ENCODE measurements at places on chromosomes 1 and 21.

- DNase-seq, result no peak
These were observed 208 bp upstream of the BARHL2 start for GRCh38 chr1:90717356-90717664.

DNA sequence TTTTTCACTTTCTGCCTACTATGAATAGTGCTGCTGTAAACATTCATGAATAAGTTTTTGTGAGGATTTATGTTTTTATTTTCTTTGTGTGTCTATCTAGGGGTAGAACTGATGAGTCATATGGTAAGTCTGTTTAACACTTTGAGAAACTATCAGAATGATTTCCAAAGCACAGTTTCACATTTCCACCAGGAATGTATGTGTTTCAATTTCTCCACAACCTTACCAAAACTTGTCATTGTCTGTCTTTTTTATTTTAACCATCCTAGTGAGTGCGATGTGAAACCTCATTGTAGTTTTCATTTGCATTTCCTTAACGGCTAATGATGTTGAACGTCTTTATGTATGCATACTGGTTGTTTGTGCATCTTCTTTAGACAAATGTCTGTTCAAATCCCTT, 23.5 kb downstream of the RNASEL start:
- DNase-seq, result no peak

- DNase-seq, result no peak
These were observed 78.4 kb downstream of the KIF14 start for GRCh38 chr1:200542162-200542561.

DNA sequence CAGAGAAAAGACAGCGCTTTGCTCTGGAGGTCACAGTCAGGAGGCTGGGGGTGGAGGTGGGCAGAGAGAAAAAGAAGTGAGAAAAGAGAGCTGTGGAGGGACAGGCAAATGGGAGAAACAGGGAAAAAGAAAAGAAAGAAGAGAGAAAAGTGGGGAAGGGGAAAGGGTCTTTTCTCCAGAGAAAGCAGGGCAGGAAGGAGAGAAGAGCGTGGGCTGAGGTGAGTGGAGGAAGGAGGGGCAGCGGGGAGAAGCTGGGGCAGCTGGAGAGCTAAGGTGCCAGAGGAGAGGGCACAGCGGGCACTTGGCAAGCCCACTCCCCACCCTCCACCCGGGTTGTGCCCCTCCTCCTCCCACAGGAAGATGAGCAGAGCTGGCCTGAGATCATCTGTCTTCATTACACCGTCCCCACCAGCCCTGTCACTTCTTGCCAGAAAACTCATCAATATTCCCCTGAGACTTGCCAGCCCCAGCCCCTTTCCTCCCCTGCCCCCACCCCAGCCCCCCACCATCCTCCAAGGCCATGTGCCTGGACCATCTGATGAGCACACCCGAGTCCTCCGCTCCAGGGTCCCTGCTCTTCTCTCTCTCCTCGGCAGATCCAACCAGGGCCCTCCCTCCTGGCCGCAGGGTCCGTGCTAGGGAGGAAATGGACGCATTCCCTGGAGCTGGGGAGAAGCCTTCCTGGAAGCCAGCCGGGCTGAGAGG, 17.0 kb upstream of the BLACAT1 start:
- no peak for DNase-seq

DNA sequence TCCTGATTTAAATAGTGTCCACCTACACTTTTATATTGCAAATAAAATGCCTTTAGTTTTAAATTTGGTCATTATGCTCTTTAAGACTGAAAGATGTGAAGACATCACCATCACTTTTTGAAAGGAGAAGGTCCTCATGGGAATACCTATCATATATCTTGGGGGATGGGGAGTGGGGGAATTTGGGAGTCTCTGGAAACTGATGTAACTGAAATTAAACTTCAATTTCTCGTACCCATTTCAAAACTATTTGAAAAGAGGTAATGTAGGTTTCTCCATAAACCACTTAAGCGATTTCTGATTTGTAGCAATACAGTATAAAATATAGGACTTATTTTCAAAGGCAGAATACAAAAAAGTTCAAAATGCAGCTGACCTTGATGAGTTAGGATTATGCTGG, 924 bp downstream of the EXTL2 start:
- DNase-seq, result no peak

GRCh38 chr1:11362547-11363021, 89.6 kb downstream of the UBIAD1 start:
- DNase-seq, result no peak

DNA sequence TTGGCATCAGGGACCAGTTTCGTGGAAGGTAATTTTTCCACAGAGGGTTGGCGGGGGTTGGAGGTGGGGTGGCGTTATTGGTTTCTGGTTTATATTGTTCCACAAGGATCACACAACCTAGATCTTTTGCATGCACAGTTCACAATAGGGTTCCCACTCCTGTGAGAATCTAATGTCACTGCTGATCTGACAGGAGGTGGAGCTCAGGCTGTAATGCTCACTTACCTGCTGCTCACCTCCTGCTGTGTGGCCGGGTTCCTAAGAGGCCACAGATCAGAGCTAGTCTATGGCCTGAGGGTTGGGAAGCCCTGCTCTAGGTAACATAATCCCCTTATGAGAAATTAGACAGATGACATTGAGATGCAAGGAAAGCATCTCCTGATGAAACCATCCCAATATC, 12.6 kb downstream of the GBP5 start:
- DNase-seq, result no peak

- no peak for DNase-seq
These were observed 270.0 kb upstream of the ZRANB2 start for GRCh38 chr1:71350805-71351204.

All from neural crest cell (in vitro differentiated cells).